HEK293T (cell line): ENCODE measurements at places on chromosomes 3 and 15.
A peak's percentile ranks its signal among the peaks of the same experiment; 100 is the strongest.

GRCh38 chr15:75019916-75020315 is 3.5 kb upstream of the PPCDC start:
- no peak for DNase-seq

DNA sequence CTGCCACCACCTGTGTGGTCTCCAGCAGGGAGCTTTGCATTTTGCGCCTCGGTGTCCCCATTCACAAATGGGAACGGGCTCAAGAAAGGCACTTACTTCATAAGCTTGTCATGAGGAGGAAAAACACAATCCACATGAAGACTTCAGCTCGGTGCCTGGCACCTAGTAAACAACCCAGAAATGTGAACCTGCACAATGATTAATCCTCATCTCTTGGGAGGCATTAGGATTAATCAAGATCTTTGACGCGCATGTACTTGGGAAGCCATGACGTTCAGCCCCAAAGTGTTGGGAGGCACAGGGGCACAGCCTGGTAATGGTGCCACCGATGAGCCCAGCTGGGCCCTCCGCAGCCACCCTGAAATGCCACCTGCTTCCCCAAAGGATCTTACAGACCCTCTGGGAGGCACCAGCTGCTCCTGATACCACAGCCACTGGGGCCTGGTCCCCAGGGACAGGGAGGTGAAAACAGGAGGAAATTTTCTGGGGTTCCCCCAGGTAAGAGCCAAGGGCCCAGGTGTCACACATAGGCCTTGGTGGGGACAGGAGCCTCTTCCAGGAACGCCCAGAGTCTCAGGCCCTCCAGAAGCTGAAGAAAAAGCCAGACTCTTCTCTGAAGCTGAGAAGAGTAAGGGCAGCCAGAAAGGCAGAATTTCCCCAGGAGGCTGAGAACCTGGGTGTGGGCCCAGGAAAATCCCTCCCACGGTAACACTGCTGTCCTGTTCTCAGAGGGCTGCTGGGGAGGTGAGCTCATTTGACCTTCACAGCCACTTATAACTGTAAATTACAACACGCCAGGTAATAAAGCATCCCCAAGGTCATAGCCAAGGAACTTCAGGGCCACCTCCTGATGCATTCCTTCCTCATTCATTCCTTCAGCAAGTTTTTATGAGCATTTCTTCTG is 507.5 kb downstream of the SHQ1 start:
- no peak for DNase-seq

GRCh38 chr3:39639344-39640236 is 169.8 kb upstream of the MYRIP start:
- DNase-seq: no peak

- DNase-seq: peak; percentile 75
Observed at GRCh38 chr3:60742606-60743145, 508.6 kb downstream of the FHIT start.

GRCh38 chr15:73873889-73874511 is 636 bp downstream of the TBC1D21 start:
- peak; percentile 42 for DNase-seq

- peak; percentile 56 for DNase-seq
Observed at GRCh38 chr15:86231864-86232721, 152.4 kb downstream of the AGBL1 start.

DNA sequence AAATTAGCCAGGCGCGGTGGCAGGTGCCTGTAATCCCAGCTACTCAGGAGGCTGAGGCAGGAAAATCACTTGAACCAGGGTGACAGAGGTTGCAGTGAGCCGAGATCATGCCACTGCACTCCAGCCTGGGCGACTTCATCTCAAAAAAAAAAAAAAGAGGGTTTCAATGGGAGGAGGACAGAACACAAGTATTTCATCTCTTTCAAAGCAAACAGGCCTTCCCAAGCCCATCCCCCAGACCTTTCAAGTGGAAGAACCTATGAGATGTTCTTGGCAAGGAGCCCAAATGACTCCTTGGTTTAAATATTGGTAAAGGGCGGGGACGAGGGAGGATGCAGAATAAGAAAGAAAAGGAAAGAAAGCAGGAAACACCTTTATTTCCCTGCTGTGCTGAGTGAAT is 62.2 kb upstream of the MCF2L2 start:
- DNase-seq: no peak

- DNase-seq: no peak
Observed at GRCh38 chr3:192024751-192025150, 563.8 kb downstream of the PYDC2 start.

- no peak for DNase-seq
Observed at GRCh38 chr15:78625606-78626280, 4.9 kb upstream of the CHRNA3 start.

DNA sequence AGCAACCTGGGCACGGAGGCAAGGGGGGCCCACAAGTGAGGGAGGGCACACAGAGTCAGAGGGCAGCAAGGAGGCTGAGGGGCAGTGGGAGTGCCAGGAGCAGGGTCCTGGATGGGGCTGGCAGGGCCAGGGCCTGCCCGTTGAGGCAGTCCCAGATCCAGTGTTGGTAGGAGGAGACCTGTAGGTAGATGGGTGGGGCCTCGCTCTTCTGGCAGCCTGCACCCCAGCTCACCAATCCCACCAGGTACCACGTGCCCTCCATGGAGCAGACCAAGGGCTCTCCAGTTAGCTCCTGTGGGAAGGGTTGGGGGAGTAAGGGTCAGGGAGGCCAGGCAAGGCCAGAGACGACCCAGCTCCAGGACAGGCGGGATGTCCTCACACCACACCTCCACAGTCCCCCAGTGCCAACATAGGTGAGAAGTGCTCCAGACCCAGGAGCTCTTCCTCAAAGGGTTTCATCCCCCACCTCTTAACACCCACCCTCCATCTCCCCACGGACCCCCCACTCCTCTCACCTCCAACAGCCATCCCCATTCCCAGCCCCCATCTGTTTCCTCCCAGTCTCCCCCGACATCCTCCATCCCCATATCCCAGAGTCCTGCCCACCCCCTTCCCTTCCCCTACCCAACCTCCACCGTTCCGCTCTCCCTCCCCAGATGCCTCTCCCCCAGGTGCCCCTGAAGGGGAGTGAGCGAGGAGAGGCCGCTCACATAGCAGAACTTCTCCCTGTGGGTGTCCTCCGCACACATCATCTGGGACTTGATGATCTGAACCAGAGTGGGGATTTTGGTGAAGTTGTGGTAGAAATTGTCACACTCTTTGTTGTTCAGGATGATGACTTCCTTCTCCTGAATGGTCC is 5.2 kb downstream of the PRSS50 start:
- no peak for DNase-seq

DNA sequence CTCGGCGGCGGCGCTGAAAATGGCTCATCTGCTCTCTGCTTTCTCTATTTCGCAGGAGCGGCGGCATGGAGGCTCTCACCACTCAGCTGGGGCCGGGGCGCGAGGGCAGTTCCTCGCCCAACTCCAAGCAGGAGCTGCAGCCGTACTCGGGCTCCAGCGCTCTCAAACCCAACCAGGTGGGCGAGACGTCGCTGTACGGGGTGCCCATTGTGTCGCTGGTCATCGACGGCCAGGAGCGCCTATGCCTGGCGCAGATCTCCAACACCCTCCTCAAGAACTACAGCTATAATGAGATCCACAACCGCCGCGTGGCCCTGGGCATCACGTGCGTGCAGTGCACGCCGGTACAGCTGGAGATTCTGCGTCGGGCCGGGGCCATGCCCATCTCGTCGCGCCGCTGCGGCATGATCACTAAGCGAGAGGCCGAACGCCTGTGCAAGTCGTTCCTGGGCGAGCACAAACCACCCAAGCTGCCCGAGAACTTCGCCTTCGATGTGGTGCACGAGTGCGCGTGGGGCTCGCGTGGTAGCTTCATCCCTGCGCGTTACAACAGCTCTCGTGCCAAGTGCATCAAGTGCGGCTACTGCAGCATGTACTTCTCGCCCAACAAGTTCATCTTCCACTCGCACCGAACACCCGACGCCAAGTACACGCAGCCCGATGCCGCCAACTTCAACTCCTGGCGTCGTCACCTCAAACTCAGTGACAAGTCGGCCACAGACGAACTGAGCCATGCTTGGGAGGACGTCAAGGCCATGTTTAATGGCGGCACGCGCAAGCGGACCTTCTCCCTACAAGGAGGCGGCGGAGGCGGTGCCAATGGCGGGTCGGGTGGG is 790 bp downstream of the SKOR1 start:
- DNase-seq: no peak

- no peak for DNase-seq
Observed at GRCh38 chr15:52710708-52711389, 31.7 kb upstream of the ATOSA start.

- no peak for DNase-seq
Observed at GRCh38 chr15:99895189-99895955, 162.1 kb upstream of the LYSMD4 start.

DNA sequence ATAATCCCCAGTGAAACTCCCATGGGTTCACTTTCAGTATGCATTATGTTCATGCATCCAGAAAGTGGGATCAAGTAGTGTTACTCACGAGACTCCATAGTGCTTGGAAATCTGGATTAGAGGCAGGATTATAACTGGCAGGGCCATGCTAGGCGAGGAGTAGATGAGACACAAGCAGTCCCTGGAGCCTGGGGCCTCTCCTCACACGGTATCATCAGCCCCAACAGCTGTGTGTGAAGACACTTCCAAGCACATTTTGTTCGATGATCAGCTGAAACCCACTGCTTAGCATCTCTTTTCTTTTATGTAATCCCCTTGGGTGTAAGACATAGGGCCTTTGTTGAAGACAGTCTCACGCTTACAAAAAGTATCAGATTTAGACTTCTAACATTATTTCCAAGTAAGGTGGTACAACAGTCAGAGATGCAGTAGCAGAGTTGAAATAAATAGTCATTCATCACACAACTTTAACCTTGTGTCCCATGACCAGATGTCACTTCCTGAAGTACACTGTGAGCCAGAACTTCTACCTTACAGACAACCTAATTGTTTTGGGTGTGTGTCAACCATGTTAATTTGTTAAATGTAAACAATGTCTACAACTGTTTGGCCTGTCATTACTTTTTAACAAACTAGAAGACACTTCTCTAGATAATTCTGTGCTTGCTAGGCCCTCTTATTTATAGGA is 116.9 kb downstream of the GADL1 start:
- no peak for DNase-seq

DNA sequence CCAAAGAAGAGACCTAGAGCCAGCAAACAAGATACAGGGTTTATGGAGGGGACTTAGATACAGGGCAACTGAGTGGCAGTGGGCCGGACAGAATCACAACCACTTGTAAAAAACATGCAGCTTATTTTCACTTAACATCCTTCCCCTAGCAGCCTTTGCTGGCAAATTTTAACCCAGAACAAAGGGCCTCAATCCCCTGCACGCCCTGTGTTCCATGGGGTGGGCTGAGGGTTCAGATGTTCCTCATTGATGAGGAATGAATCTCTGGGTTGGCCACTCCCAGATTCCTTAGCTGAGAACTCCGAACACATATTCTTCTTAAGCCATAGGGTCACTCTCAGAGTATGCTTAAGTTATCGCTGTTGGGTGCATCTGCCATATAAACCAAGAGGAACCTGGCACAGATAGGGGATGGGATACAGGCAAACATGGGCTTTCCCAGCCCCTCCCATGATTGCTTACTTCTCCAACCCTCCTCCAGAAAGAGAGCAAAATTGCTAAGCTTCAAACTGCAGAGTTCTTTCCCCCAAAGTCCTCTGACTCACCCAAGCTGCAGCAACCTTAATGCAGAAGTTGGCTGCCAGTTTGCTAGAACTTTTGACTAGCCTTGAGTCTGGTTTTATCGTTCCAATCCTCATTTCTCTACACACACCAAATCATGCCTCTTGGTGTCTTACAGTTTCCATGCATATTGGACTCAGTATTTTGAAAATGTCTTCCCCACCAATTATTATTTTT is 146.9 kb downstream of the CD47 start:
- DNase-seq: no peak

GRCh38 chr3:62774221-62774620 is 101.0 kb downstream of the CADPS start:
- no peak for DNase-seq

GRCh38 chr3:41792806-41793205 is 169.1 kb downstream of the ULK4 start:
- DNase-seq: no peak

GRCh38 chr3:172617976-172618375 is 92.9 kb downstream of the NCEH1 start:
- no peak for DNase-seq

- no peak for DNase-seq
Observed at GRCh38 chr3:192155194-192155593, 572.1 kb downstream of the FGF12 start.

- DNase-seq: no peak
Observed at GRCh38 chr3:187243933-187244524, 46.7 kb downstream of the RTP1 start.

GRCh38 chr3:30655187-30655812 is 48.9 kb downstream of the TGFBR2 start:
- no peak for DNase-seq

- DNase-seq: no peak
Observed at GRCh38 chr3:139540651-139541531, 1.3 kb upstream of the RBP1 start.

GRCh38 chr3:127289706-127290575 is 2.1 kb upstream of the PRR20G start:
- no peak for DNase-seq

DNA sequence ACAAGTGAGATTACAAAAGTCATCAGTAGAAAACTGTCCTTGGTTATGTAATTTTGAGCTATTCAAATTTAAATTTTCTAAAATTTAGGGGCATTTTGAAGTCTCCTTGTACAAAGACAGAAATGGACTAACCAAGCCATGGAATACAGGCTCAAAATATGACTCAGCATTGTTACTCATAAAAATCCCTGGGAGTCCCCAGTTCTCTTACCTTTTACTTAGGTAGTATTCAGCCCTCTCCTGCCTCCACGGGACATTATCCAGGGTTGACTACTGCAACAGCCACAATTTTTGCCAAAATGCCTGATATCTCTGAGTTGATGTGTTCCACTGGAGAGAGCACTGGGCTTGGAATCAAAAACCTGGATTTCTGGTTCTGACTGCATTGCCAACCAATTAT is 25.0 kb downstream of the CLDN18 start:
- no peak for DNase-seq

GRCh38 chr15:89150287-89150686 is 62.0 kb downstream of the ABHD2 start:
- DNase-seq: no peak

DNA sequence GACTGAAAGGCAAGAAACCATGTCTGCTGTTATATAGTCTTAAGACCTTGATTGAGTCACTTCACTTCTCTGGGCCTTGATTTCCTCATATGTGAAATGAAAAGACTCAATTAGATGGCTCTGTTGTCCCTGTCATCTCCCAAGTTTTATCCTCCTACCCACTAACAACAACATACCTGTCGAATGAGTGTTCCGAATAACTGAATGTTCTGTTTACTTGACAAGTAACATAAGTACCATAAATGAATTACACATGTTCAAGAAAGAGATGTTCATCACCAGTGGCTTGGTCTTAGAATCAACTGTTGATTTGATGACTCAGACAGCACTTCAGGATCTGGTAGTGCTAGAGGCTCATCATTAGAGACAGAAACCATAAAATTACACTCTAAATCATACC is 311.7 kb downstream of the VPS13C start:
- DNase-seq: no peak

GRCh38 chr3:152968388-152969024 is 133.6 kb downstream of the P2RY1 start:
- no peak for DNase-seq
